ENCODE measurements at places on chromosomes 7 and 10. TPM values are rescaled to one million over a fixed set of nuclear protein-coding genes. Genes with fewer than 3 reads are reported as not detected.

DNA sequence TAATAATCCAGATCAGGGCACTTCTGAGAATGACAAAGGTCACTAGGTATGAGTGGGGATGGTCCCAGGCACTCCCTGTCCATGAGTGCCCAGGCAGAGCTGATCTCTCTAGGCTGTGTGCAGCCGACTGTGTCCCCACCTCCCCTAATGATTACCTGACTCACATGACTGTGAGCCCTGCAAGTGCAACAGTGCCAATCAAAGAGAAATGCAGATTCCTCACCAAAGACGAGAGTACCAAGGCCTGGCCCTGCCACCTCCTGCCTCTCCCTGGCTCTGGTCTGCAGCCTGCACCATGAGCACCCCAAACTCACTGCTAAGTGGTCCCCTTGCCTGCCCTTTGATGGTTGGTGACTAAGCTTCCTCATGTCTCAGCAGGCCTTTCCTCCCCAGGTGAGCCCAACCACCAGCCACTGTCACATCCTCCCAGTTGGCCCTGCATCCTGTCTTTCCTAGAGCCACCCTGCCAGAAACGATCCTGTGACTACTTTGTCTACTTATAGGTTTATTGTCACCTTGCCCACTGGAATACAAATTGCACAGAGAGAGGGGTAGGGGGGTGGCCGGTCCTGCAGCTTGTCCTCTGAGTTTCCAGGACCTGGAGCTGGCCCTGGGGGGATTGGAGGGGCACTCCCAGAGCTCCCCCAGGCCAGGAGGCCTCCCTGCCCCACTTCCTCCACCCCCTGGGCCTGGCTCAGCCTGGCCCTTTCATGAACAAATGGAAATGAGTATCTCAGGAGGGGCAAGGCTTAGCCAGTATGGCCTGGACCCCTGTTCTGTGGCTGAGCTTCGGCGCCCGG is 22.4 kb upstream of the GDF10 start:
- no peak for DNase-seq
- no peak overlapping the region for H3K27ac ChIP-seq
- H3K4me3 ChIP-seq, result no peak overlapping the region
- no peaks in the 10 kb centered on the region for H3K36me3 ChIP-seq
- no peaks in the 10 kb centered on the region for H3K27me3 ChIP-seq
- no peaks in the 10 kb centered on the region for H3K4me1 ChIP-seq

DNA sequence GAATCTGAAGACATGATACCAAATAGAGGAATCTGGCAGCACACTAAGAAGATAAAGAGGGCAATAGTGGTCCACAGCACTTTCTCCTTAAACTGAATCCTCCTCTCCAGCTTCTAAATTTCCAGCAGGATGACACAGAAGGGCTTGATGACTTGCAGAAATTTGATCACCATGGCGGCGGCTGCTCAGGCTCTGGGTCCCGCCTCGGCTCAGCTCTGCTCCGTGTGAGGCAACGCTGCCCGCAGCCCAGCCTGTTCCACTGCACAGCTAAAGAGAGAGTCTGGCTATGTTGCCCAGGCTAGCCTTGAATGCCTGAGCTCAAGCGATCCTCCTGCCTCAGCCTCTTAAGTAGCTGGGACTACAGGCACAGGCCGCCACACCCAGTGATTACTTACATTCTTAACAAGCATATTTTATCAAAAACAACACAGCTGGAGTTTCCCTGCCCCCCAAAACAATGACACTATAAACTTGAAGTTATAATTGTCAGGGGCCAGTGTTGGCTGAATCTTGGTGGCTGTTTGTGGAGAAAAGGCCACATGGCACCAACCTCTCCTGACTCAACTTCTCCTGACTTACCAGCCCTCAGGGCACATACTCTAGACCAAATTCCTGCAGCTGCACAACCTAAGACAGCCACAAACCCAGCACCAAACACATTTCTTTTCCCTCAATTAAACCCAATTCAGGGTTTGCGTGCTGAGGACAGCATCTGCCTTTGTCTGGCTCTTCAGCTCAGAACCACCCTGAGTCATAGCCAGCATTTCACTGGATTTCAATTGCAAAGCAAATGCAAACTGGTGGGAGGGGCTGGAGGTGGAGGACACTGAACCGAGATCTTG is 11.6 kb upstream of the TNPO3 start:
- H3K4me3 ChIP-seq, result no peak overlapping the region
- no peaks in the 10 kb centered on the region for H3K27me3 ChIP-seq
- H3K36me3 ChIP-seq, result no peaks in the 10 kb centered on the region
- no peak for DNase-seq
- no peak overlapping the region for H3K27ac ChIP-seq

- DNase-seq, result no peak
- no peaks in the 10 kb centered on the region for H3K27me3 ChIP-seq
- H3K4me1 ChIP-seq, result no peaks in the 10 kb centered on the region
- H3K36me3 ChIP-seq, result no peaks in the 10 kb centered on the region
- H3K27ac ChIP-seq, result no peak overlapping the region
These were observed 26.5 kb downstream of the LRGUK start for GRCh38 chr7:134153493-134154136.

- DNase-seq, result no peak
- H3K36me3 ChIP-seq, result no peaks in the 10 kb centered on the region
- no peaks in the 10 kb centered on the region for H3K27me3 ChIP-seq
- peak overlapping the region; percentile 90 for H3K4me3 ChIP-seq
- peaks cover 1% of the 10 kb centered on the region for H3K4me1 ChIP-seq
These were observed 718 bp downstream of the DYNC2I1 start for GRCh38 chr7:158856883-158857668.

DNA sequence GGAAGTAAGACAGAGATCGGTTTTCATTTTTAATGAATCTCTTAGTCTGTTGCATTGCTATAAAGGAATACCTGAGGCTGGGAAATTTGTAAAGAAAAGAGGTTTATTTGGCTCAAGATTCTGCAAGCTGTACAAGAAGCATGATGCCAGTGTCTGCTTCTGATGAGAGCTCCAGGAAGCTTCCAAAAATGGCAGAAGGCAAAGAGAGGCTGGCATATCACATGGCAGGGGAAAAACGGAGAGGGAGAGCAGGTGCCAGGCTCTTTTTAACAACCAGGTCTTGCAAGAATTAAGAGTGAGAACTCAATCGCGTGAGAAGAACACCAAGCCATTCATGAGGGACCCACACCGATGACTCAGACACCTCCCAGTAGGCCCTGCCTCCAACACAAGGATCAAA is 125.0 kb upstream of the THSD7A start:
- H3K27ac ChIP-seq, result no peak overlapping the region
- no peaks in the 10 kb centered on the region for H3K36me3 ChIP-seq
- DNase-seq, result no peak
- no peaks in the 10 kb centered on the region for H3K27me3 ChIP-seq

- peaks cover 1% of the 10 kb centered on the region for H3K4me1 ChIP-seq
- H3K27me3 ChIP-seq, result no peaks in the 10 kb centered on the region
- H3K36me3 ChIP-seq, result no peaks in the 10 kb centered on the region
- no peak for DNase-seq
- H3K27ac ChIP-seq, result peak overlapping the region; percentile 13
- no peak overlapping the region for H3K4me3 ChIP-seq
These were observed 237.4 kb downstream of the ELMO1 start for GRCh38 chr7:37211097-37211880.

DNA sequence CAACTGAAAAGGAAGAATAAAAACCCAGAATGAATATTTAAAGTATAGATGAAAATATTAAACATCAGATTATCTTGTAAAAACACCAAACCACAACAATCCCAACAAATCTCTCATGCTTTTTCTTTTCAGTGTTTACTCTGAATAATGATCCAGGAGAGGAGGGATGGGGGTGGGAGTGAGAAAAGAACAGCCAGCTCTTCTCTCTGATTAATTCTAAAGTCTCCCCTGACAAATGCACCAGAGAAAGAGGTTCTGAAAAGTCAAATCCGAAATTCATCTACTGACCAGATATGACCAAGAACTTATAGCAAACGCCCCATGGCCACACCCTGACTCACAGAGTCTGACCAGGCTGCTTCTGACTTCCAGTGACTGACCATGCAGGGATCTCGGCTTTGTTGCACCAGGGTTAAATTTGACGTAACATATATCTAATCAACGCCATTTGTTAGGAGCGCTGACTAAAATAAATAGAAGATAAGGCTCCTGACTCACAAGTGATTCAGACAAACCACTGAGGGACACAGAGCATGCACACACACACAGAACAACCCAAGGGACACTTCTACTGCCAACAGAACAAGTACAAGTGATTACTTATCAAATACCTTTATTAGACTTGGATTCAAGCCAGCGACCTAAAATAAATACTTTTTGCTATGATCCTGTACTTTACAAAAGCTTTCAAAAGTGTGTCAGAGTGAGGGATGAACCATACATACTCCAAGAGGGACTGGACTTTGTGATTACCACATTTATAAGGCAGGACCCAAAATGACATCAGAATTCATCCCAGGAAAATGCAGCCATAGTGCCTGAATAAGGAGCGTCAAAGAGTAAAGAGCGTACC is 9.3 kb upstream of the SPOCK2 start:
- H3K4me1 ChIP-seq, result peaks cover 6% of the 10 kb centered on the region
- no peaks in the 10 kb centered on the region for H3K27me3 ChIP-seq
- H3K27ac ChIP-seq, result no peak overlapping the region

GRCh38 chr7:2173189-2173827 is 59.4 kb downstream of the MAD1L1 start:
- peaks cover 8% of the 10 kb centered on the region for H3K4me1 ChIP-seq
- no peak for DNase-seq
- no peaks in the 10 kb centered on the region for H3K36me3 ChIP-seq
- H3K27me3 ChIP-seq, result no peaks in the 10 kb centered on the region
- H3K4me3 ChIP-seq, result no peak overlapping the region
- H3K27ac ChIP-seq, result no peak overlapping the region

DNA sequence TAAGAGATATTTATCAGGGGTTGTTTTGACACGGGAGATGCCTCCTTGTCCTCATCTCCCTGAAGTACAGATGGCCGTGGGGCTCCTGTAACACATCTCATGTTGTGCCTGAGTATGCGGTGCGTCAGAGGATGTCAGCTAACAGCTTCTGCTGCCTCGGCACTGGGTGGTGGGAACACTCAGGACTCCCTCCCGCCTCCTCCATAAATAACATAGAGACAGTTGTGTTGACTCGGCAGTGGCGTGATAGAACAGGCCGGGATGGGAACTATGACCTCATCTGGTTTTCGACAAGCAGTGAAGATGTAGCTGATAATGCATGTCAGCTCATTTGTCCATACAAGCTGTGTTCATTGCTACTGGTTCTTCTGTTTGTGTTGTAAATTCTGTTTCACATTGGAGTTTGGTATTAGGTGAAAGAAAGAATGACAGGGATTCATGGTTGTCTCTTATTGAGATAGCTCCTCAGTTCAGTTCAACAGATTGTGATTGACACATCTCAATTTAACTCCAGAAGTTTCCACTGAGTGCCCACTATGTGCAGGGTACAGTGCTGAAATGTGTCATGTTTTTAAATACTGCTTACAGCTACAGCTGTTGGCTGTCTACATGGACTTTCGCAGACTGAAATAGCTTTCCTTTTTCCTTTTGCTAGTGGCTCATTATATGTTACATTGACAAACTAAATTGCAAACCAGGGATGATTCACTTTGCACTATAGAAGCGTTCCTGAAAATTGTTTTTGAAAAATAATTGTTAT is 87.4 kb downstream of the CHN2 start:
- H3K27ac ChIP-seq, result no peak overlapping the region
- no peaks in the 10 kb centered on the region for H3K27me3 ChIP-seq
- no peak for DNase-seq
- H3K36me3 ChIP-seq, result no peaks in the 10 kb centered on the region

- no peaks in the 10 kb centered on the region for H3K27me3 ChIP-seq
- H3K4me1 ChIP-seq, result no peaks in the 10 kb centered on the region
- H3K27ac ChIP-seq, result no peak overlapping the region
- DNase-seq, result no peak
These were observed 10.3 kb upstream of the RRP12 start for GRCh38 chr10:97411406-97411805.

DNA sequence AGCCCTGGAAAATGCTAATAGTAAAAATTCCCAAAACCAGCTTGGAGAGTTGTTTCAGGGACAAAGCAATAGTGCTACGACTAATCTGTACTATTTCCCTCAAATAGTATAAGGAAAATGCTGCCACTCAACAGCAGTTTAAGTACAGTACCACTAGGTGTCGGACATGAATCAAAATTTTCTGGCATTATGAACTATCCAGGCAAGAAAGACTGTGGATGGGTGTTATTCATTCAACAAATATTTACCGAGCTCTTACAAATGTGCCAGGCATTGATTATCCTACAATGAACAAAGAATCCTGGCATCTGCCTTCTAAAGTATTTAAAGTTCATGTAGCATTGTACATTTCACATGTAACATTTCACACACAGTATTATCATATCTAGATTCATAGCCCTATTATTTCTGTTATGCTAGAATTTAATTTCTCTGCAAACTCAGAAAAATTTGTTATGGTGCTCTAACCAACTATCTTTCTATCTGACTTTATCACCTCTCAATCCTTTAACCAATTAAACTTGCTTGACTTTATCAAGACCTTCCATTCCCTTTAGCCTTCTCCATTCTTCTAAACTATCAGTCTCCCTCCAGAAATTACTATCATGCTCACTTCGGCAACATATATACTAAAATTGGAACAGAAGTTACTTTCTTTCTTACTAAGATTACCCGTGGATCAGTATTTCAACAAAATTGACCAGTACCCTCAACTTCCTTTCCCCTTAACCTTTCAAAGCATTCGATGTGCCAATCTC is 80.6 kb downstream of the ARHGAP21 start:
- DNase-seq, result no peak
- H3K27me3 ChIP-seq, result no peaks in the 10 kb centered on the region
- no peaks in the 10 kb centered on the region for H3K36me3 ChIP-seq
- H3K4me1 ChIP-seq, result peaks cover 2% of the 10 kb centered on the region

- no peaks in the 10 kb centered on the region for H3K27me3 ChIP-seq
- no peak overlapping the region for H3K27ac ChIP-seq
- DNase-seq, result no peak
- H3K36me3 ChIP-seq, result no peaks in the 10 kb centered on the region
- no peak overlapping the region for H3K4me3 ChIP-seq
These were observed 6.5 kb upstream of the ADCY1 start for GRCh38 chr7:45567713-45568112.

DNA sequence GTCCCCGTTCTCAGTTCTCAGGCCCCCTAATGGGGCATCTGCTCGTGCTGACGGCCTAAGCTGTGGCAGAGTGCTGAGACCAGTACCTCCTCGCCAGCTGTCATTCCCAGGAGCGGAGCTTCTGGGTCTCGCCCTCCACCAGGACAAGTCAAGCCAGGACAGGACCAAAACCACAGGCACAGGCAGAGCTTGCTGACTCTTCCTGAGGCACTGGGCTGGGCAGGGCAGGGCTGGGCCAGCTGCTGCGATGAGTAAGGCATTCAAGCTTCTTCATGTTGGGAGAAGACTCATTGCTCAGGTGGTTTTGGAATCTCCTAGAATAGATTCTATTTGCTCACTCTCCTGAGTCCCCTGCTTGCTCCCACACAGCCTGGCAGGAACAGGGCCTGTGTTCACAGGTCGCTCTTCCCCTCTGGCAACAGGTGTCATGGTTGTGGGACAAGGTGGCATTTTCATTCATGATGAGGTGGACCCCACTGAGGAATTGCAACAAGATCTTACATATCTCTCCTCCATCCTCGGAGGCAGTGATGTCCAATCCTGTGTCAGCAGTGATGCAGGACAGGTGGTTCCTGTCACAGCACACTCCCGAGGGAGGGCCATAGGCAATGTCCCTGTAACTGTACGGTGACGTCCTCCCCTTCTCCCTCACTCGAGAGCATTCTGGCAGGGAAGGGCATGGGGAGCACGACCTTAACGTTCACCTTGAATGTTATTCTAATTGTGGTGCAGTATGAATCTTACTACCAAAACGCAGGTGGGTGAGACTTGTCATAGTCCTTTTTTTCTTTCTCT is 17.0 kb upstream of the SH3PXD2A start:
- H3K27me3 ChIP-seq, result no peaks in the 10 kb centered on the region
- no peaks in the 10 kb centered on the region for H3K36me3 ChIP-seq

The PTF1A gene
- not detected for total RNA-seq

The FLNC gene
- total RNA-seq, result 25.6 TPM

The CPED1 gene
- total RNA-seq, result 127 TPM

The STAG3 gene
- total RNA-seq, result 2.3 TPM

The CALN1 gene
- total RNA-seq, result 0.17 TPM
